ENCODE measurements at places on chromosomes 2 and 18.
A peak's percentile ranks its signal among the peaks of the same experiment; 100 is the strongest.

- H3K4me1 ChIP-seq, result peaks cover 7% of the 10 kb centered on the region
- DNase-seq, result peak; percentile 72
- no peaks in the 10 kb centered on the region for H3K27me3 ChIP-seq
- peak overlapping the region; percentile 77 for H3K27ac ChIP-seq
Observed at GRCh38 chr2:195612611-195613495, 44.2 kb upstream of the SLC39A10 start.

- no peaks in the 10 kb centered on the region for H3K4me1 ChIP-seq
- no peaks in the 10 kb centered on the region for H3K36me3 ChIP-seq
- H3K4me3 ChIP-seq, result no peak overlapping the region
- peak; percentile 40 for DNase-seq
- H3K27ac ChIP-seq, result no peak overlapping the region
- H3K27me3 ChIP-seq, result no peaks in the 10 kb centered on the region
Observed at GRCh38 chr2:73004889-73005596, 66.5 kb downstream of the SFXN5 start.

DNA sequence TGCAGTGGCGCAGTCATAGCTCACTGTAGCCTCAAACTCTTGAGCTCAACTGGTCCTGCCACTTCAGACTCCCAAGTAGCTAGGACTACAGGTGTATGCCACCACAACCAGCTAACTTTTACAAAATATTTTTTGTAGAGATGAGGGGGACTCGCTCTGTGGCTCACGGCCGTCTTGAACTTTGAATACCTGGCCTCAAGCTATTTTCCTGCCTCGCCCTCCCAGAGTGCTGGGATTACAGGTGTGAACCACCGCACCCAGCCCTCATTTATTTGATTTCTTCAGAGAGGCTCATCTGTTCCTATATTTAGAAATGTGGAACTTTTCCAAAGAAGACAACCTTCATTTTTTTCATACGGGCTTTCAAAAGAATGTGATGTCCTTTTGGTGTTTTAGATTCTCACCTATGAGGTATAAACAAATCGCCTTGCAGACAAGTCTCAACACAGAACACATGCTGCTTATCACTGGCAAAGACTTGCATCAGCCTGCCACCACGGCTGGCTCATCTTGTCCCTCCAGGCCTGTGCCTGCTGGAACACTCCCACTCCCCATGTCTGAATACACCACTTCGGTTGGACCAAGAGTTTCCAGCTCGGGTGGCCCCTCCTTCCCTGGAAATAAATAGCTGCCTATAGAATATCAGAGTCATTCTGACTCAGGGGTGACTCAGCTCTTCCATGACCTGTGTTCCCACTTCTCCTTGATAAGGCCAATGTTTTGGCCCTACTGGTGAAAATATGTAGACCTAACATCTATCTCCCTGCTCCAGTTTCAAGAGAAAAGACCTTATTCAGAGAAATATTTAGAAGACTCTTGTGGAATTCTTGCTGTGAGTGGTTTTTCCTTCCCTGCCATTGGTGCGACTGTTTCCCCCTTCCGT lies 202.6 kb downstream of the TGIF1 start:
- no peak overlapping the region for H3K4me3 ChIP-seq
- H3K36me3 ChIP-seq, result no peaks in the 10 kb centered on the region
- H3K27ac ChIP-seq, result no peak overlapping the region

- H3K27ac ChIP-seq, result peak within 1 kb of the TSS; percentile 95
- DNase-seq, result peak; percentile 70
- H3K36me3 ChIP-seq, result no peaks in the 10 kb centered on the region
- H3K4me3 ChIP-seq, result peak within 1 kb of the TSS; percentile 95
- peaks cover 9% of the 10 kb centered on the region for H3K4me1 ChIP-seq
Observed at GRCh38 chr2:84970868-84971509, at the start of gene KCMF1. Gene KCMF1 (plus strand): TSS chr2:84971161. CDS start chr2:84971452, 291 bp downstream.

DNA sequence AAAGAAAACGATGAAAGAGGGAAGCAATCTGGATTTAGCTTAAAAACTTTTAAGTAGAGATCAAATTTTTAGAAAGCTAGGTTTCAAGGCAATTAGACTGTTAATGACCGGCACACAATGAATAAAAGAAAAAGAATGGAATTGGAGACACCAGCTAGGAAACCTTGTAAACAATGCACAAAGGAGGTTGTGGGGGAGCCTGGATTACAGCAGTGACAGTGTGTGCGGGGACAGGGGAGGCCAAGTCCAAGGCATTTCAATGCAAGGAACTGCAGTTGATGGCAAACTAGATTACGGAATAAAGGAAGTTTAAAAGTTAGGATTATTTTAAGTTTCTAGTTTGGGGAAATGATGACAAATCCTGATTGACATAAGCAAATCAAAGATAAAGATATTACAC lies 74.5 kb downstream of the DTNB start:
- DNase-seq, result no peak
- H3K27me3 ChIP-seq, result no peaks in the 10 kb centered on the region

GRCh38 chr2:113407446-113408099 lies 29.9 kb upstream of the ZNG1B start:
- no peak overlapping the region for H3K4me3 ChIP-seq
- no peak for DNase-seq
- H3K36me3 ChIP-seq, result no peaks in the 10 kb centered on the region
- H3K27me3 ChIP-seq, result no peaks in the 10 kb centered on the region
- H3K4me1 ChIP-seq, result peaks cover 7% of the 10 kb centered on the region

DNA sequence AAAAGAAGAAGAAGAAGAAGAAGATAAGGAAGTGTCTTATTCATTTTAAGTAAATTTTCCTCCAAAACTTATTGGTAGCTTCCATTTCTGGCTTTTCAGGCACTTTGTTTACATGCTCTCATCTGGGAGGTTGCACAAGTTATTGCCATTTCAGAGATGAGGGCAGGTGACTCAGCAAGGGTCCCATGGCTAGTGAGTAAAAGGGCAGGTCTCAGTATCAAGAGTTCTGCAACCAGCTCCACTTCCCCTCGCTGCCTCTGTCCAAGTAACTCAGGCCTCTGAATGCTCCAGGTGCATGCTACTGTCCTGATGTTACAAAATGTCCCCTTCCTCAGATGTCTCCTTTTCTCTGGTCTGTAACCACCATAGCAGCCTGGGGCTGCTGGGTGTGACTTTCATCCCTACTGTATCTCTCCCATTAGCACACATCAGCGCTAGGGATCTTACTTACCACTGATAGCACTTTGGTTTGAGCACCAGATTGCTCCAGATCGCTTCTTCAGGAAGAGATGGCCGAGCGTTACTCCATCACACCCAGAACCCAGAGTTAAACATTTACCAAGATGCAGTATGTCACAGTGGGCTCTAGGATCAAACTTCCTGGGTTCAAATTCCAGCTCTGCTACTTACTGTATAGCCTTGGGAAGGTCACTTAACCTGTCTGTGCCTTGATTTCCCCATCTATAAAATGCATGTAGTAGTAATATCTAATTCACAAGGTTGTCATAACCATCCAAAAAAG lies 57.4 kb upstream of the LAPTM4A start:
- H3K27me3 ChIP-seq, result no peaks in the 10 kb centered on the region
- no peaks in the 10 kb centered on the region for H3K4me1 ChIP-seq
- H3K36me3 ChIP-seq, result no peaks in the 10 kb centered on the region
- no peak overlapping the region for H3K4me3 ChIP-seq
- no peak overlapping the region for H3K27ac ChIP-seq

DNA sequence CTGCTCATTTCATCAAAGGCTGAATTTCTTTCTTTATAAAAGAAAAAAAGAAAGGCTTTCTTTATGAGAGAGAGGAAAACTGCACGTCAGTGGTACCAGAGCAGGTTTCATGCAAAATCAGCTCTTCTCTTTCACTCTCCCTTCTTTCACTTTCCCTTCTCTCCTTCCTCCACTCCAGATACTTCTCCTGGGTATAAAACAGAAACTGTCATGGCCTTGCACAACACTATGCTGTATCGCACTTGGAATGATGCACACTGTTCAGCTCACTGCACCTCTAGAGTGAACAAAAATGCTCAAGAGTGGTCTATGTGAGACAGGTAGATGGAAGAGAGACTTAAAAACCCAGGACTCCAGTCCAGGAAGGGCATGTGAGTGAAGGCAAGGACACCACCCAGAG lies 73.8 kb downstream of the KLF7 start:
- peak overlapping the region; percentile 27 for H3K27ac ChIP-seq
- DNase-seq, result no peak
- peaks cover 20% of the 10 kb centered on the region for H3K4me1 ChIP-seq
- H3K36me3 ChIP-seq, result no peaks in the 10 kb centered on the region
- no peaks in the 10 kb centered on the region for H3K27me3 ChIP-seq

DNA sequence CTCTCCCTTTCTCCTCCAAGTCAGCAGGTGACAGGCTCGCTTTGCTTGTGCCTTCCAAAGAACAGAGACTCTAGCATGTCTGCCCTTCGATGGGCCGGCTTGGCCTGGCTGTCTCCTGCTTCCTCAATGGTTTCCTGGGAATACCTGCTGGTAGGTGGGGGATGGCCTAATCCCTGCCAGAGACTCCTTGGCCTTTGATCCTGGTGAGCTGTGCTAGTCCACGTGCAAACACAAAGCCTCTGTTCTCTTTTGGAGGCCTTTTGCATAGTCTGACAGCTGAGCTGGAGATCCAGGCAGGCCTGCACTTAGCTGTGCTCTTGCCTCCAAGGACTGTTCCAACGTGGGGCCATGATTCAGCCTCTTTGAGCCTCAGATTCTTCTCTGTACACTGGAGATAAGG lies 67.6 kb downstream of the ARL4C start:
- no peak for DNase-seq
- peaks cover 18% of the 10 kb centered on the region for H3K4me1 ChIP-seq
- H3K27me3 ChIP-seq, result peaks cover 24% of the 10 kb centered on the region
- no peak overlapping the region for H3K27ac ChIP-seq
- H3K36me3 ChIP-seq, result no peaks in the 10 kb centered on the region

Data from H1 (cell line).